Occipital lobe (tissue), 3 donors: ENCODE measurements at places on chromosomes 16 and 17.

DNA sequence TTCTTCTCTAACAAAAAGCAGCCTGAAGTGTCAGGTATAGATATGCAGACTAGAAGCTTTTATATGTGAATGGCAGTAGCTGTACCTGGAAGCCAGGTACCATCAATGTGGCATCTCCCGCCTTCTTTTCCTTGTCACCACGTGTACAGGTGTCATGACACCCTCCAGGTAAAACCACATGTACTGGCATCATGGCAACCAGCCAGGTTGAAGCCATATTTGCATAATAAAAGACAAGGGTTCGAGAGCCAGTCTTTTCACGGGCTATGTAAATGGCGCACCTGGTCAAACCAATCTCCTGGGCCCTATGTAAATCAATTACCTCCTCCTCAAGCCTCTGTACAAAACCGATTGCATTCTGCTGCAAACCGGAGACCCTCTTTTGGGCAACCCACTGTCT, 541.3 kb downstream of the CDH11 start:
- no peak for DNase-seq

GRCh38 chr16:759110-759910, 1.2 kb upstream of the MSLN start:
- no peak for DNase-seq

DNA sequence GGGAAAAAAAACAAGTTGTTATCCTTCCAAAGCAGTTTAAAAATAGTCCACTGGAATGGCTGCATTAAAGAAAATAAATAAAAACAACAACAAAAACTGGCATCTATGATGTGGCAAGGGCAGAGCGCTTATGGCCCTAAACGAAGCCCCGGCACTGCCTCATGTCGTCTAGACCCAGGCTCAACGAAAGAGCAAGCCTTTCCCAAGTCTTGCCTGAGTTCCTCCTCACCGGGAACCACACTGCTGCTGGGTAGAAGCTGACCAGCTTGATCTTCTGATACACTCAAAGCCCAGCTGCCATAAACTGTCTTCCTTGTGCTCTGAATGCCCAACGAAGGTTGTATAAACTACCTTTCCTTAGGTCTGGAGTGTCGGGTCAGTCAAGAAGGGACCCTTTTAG, 37.0 kb downstream of the NDEL1 start:
- no peak for DNase-seq

GRCh38 chr16:27275394-27275793, 6.8 kb upstream of the NSMCE1 start:
- no peak for DNase-seq

GRCh38 chr16:30112197-30113030, 923 bp downstream of the GDPD3 start:
- DNase-seq, result no peak

DNA sequence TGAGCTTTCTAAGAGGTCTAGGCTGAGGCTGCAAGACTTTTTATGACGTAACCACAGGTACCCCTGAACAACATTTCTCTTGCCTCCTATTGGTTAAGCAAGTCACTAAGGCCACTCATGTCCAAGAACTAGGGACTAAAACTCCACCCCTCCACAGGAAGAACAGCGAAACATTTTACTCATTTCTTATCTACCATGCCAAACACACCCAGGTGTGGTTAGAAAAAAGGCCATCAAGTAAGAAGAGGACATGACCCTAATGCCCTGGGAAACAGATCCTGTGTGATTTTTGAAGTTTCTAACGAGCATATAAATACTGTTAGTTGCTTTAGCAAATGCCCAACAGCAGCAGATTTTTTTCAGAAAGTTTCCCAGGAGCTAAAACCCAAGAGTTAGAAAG, 282.4 kb upstream of the DYNLRB2 start:
- DNase-seq, result no peak

DNA sequence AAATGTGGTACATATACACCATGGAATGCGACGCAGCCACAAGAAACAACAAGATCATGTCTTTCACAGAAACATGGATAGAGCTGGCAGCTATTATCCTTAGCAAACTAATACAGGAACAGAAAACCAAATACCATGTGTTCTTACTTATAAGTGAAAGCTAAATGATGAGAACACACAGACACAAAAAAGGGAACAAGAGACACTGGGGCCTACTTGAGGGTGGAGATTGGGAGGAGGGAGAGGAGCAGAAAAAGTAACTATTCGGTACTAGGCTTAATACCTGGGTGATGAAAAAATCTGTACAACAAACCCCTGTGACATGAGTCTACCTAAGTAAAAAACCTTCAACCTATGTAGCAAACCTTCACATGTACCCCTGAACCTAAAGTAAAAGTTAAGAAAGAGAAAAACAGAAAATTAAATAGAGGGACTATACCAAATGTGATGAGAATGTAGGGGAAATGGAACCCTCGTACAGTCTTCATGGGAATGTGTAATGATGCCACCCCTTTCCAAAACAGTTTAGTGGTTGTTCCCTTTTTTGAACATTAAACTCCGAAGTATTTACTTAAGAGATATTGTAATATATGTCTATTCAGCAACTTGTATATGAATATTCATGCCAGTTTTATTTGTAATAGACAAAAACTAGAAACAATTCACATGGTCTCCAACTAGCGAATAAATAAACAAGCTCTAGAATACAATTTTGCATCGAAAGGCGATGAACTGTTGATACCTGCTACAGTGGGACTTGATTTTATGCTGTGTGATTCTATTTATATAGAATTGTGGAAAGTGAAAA, 33.9 kb downstream of the AHSP start:
- DNase-seq, result no peak

DNA sequence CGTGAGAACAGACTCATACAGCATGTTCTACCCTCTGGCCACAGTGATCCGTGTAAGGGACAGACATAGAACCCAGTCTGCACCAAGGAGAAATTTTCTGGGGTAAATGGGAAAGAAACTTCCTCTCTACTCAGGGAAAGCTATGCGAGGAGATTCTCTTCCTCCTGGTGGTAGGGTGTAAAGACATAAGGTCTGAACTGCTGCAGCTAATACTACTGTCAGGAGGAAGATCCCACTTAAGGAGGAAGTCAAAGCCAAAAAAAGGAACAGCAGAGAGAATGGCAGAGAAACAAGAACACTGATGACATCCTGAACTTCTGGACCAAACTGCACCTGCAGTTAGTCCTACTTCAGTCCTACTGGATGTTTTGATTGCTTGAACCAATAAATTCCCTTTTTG, 7.1 kb upstream of the TM4SF5 start:
- DNase-seq, result no peak

GRCh38 chr17:40554646-40555295, 10.5 kb downstream of the CCR7 start:
- DNase-seq, result no peak
